ENCODE measurements at places on chromosomes 3 and 15.

- no peak for DNase-seq
Observed at GRCh38 chr3:151306168-151306810, 10.3 kb downstream of the GPR87 start.

- no peak for DNase-seq
Observed at GRCh38 chr3:75692061-75692460, 27.9 kb downstream of the FRG2C start.

GRCh38 chr15:96232335-96232734 lies 98.2 kb upstream of the NR2F2 start:
- DNase-seq, result no peak

DNA sequence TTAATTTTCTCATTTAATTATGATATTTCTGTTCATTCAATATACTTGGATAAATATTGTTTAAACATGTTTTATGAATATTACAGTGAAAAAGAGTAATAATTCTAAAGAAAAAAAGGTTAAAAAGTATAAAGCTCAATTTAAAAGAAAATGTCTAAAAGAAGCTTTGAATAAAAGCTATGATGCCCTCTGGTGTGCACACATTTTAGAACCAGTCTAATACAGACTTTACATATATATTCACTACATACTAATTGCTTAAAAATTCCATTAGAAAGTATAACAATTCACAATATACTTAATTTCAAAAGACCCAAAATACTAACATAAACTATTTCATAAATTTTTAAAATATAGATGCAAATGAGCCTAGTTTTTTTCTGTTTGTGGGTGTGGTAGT lies 909.1 kb upstream of the ROBO1 start:
- no peak for DNase-seq

DNA sequence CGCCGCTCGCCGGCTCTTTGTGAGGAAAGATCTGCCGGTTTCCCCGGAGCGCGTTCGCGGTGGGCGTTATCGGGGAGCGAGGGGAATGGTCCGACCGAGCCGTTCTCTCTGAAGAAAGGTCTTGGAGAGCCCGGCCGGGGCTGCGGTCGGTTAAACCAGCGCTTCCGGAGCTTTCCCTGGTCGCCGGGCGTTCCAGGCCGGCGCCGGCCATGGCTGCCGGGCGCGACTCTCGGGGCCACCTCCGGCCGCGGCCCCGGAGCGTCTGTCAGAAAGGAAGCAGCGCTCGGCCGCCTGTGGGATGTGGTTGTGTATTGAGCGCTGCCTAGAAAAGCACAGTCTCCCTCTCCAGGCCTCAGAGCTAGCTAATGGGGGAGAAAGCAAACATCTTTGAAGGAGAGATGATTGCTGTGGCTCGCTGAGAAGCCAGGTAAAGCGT lies 731 bp downstream of the FYTTD1 start:
- DNase-seq, result peak; percentile 32

- DNase-seq, result no peak
Observed at GRCh38 chr3:140177943-140178342, 243.0 kb downstream of the CLSTN2 start.

All from activated CD4-positive, CD25-positive, alpha-beta regulatory T cell (primary cell).